ENCODE measurements at places on chromosomes 12 and 14.

DNA sequence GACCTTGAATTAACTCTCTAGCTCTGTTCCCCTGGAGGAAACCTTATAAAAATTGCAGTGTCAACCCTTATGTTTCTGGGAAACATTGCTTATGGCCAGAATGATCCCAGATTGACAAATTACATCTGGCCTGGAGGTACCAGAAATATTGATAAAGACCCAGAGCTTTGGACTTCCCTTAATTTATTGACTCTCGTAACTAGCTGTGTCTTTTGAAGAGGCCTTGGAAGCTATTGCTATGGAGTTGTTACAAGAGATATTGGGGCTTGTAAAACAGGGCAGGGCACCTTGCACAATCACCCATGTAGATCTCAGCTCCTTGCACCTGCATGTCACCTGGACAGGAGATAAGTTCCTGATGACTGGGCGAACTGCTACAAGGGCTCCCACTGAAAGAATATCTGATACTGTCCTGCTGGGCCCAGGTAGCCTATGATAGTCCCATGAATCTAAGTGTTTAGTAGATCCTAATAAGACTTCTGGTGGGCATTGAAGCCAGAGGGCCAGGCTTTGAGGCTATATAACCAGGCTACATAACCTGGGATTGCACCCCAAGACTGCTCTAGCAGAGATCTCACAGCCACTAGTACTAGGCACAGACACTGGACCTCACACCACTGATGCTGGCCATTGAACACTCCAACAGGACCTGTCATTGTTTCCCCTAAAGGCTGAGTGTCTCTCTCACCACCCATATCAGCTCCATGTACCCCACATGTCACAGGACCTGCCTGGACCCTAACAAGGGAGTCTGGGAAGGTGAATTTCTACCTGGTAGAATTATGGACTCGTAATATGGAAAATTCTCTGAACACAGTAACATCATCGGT, 135.7 kb upstream of the PWP1 start:
- no peak for DNase-seq

DNA sequence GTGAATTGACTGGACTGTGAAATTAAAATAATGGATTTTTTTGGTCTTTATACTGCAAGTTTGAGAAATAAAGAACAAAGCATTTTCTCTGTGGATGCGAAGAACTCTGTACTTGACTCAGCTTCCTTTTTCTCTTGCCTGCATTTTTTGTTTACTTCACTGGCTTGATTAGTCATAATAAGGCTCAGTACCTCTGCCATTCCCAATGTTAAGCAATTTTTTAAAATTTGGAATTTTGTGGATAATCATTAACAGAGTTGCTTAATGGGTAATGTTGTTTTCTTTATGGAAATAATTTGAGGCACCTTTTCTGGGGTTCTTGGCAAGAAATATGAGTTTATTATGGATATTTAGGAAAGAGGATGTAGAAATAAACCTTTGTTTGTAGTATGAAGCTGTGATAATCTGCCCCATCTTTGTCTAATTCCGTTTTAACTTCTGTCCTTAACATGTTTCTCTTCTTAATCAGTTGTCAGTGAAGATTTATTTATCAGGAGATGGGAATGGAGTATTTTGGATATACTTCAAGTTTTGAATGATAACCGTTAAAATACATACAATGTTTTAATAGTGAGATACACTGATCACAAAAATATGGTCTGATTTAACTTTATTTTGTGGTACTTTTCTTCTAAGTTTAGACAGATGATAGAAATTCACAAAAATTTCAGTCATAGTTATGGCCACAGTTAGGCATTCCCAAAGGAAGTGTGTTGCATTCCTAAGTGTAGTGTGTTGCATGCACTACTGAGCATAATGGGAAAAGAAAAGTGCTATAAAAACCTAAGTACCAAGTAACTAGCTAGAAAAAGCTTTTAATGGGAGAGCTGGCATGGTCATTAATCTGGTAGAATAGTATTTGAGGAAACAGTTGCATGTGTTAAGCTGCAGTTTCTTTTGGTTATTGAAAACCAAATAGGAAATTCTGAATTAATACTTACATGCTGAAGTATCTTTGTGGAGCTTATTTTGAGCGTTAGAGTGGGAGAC, 27.7 kb downstream of the WNK1 start:
- DNase-seq, result peak; percentile 59

GRCh38 chr12:31387466-31387865, 61.5 kb upstream of the SINHCAF start:
- DNase-seq, result no peak

DNA sequence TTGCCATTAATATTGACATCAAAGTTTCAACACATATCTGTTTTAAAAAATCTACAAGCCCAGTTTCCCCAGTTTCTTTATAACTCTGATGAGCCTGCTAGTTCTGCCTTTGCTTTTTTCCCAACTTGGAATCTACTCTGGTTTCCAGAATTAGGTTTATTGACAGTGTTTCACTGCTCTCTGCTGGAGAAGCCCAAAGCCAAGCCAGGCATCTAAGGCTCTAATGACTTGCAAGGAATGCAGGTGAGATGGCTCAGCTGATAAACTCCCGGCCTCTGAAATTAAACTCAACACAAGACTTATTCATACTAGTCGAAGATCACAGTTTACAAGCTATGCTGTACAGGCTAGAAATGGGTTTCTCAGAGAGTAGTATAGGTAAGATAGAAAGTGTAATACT, 54.3 kb downstream of the HMGA2 start:
- no peak for DNase-seq

- DNase-seq, result peak; percentile 56
Observed at GRCh38 chr14:103385929-103386712, 906 bp downstream of the MARK3 start.

GRCh38 chr12:131171029-131171428, 217.3 kb downstream of the ADGRD1 start:
- no peak for DNase-seq

GRCh38 chr12:49060237-49061156, at the start of gene KMT2D:
TSS of gene KMT2D (minus strand) at chr12:49060794. CDS start at chr12:49055324, 5,470 bp downstream.
- peak; percentile 97 for DNase-seq

GRCh38 chr14:85420278-85420677, 109.7 kb upstream of the FLRT2 start:
- DNase-seq, result no peak

DNA sequence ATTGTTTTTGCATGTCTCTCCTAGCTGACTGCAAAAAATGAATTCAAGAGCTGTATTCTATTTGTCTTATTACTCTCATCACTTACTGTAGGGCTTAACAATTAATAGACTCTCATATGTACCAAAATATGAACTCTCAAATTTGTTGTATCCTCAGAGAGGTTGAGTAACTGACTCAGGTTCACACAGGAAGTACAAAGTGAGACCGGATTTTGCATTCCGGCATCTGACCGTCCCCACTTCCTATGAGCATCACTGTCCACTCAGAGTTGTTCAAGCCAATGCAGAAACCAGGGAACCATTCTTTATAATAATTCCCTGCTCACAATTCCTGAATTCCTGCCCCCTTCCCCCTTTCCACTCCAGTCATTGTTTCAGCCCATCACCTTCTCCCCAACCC, 113.3 kb upstream of the AMIGO2 start:
- no peak for DNase-seq

- DNase-seq, result no peak
Observed at GRCh38 chr12:132077322-132078100, 66.6 kb downstream of the DDX51 start.

GRCh38 chr14:47220096-47220495, 455.3 kb downstream of the MDGA2 start:
- no peak for DNase-seq

DNA sequence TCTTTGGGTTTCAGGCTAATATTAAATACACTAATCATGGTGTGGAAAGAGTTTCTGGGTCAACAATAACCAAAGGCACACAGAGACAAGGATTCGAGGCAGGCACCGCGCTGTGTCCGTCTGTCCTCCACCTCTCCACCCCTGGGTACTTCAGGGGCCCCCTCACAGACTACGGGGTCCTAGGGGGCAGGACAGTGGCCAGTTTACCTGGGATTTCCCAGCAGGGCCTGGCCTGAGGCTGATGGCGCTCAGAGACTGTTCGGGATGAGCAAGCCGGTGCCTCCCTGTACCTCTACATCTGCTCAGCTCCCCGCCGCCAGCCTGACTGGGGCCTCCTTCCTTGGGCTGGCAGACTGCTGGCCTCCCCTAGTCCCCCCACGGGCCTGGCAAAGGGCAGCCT, 18.1 kb upstream of the EIF5 start:
- no peak for DNase-seq

- DNase-seq, result no peak
Observed at GRCh38 chr14:71115821-71116567, 208.7 kb downstream of the PCNX1 start.
